ENCODE measurements at places on chromosomes 4 and X.

DNA sequence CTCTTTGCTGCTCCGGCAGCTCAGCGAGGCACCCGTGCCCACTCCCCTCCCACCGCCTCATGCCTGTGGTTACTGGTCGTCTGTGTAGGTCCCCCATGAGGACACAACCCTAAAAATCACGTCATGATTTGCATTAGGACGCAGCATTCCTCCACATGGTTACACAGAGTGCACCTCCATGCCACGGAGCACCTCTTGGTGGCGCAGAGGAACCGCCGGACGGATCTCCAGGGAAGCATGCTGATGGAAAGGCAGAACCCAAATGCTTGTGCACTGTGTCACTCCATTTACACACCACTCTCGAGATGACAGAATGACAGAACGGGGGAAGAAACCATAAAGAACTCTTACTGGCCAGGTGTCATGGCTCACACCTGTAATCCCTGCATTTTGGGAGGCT, 22.4 kb downstream of the FAM53A start:
- DNase-seq, result no peak

DNA sequence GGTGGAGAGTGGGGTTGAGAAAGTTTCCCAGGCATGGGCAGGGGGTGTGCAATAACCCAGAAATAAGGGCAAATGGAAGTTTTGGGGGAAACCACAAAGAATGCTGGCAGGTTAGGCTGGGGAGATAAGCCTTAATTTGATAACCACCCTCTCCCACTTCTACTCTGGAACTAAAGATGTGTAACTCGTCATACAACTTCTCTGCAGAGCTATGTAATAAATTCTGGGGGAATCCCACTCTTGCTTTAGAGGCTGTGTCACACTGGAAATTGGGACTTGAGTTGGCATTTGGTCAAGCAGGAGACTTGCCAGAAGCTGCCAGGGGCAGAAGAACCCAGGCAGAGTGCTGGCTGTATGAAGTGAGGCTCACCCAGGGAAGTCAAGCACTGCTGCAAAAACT, 170.9 kb upstream of the CPEB2 start:
- DNase-seq, result no peak

- no peak for DNase-seq
These were observed 19.9 kb downstream of the FGFBP1 start for GRCh38 chr4:15918484-15919129.

GRCh38 chr4:140252141-140252741, 98.3 kb upstream of the MAML3 start:
- no peak for DNase-seq

GRCh38 chr4:42489095-42489494, 91.8 kb downstream of the SHISA3 start:
- no peak for DNase-seq

DNA sequence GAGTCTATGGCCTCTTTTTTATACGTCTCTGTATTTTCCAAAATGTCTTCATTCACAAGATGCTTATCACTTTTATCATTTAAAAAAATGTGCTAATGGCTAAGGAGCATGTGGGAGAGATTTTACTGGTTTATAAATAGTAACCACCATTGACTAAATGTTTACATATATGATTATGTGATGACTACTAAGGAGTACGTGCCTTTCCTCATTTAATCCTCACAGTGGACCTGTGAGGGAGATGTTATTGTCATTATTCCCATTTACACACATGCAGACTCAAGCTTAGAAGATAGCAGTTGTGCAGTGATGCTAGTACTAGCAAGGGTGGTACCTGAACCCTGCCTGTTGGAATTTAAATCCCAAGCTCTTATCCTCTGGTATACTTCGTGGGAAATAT, 2.4 kb downstream of the SRD5A3 start:
- no peak for DNase-seq

DNA sequence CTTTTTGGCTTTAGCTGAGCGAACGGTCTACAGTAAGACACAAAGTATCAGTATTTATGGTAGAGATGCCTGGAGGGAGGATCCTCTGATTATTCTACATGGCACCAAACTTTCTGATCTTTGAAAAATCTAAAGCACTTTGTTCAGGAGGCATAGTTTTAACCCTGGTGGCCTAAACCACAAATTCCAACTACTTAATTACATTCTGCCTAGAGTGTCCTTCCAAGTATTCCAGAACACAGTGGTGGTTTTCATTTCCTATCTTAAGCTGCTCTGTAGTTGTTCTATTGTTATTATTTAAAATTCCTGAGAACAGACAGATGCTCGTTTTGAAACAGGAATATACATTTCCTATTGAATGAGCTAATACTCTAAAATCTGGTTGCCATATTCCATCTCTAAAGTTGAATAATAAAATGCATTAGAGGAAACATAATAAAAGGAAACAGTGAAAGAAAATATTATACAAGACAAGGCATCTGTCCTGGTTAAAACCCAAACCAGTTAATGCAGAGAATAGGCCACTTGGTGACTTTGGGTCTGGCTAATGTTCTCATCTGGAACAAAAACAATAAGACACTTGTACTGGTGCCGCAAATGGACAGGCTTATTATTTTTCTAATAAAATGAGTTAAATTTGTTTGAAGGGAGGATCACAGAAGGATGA, 657.4 kb downstream of the SPRY1 start:
- no peak for DNase-seq

- no peak for DNase-seq
These were observed 4.8 kb downstream of the WDR44 start for GRCh38 chrX:118350706-118351105.

DNA sequence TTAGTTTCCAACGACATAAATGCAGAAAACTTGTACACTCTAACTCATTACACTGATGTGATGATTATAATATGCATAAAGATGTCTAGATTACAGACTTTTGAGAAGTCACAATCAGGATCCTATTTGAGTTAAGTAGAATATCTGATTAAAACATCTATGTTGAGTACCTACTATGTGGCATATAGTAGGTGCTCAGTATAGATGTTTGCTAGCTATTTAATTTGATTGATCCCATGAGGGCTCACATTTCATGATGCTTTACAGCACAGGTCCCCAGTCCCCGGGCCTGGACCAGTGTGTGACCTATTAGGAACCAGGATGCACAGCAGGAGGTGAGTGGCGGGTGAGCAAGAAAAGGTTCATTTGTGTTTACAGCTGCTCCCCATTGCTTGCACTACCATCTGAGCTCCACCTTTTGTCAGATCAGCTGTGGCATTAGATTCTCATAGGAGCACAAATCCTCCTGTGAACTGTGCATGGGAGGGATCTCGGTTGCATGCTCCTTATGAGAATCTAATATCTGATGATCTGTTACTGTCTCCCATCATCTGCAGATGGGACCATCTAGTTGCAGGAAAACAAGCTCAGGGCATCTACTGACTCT, 33.0 kb upstream of the CXCL8 start:
- no peak for DNase-seq

Data from memory B cell (primary cell).